ENCODE measurements at places on chromosomes 5 and 9. TPM values are rescaled to one million over a fixed set of nuclear protein-coding genes. Genes with fewer than 3 reads are reported as not detected.

DNA sequence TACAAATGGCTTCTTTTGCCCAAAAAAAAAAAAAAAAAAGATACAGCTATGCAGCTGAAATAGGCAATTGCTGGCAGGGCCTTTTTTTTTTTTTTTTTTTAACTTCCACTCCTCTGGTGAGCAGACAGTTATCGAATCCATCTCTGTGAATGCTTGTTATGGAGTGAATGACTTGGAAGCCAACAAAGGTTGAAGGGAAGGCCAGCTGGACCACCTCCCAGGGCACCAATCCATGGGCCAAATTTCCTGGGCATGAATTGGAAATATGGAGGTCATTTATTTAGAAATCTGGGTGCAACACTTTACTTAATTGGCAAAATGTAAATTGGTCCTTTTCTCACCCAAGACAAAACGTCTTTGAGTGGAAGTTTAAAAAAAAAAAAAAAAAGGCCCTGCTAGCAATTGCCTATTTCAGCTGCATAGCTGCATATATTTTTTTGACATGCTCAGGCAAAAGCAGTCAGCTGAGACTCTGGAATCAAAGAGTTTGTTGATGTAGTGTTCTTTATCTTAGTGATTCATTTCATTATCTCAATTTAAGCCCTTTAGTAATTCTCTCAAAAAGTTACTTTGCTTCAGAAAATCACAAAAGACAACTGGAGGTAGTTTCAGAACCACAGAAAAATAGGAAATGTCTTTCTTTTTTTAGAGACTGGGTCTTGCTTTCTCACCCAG lies 392.2 kb upstream of the KLF4 start:
- DNase-seq: no peak

- DNase-seq: peak; percentile 94
Observed at GRCh38 chr5:144189800-144190429, 19.2 kb downstream of the KCTD16 start.

SV2C gene
- total RNA-seq: not detected

FBXW11 gene
- total RNA-seq: 57.9 TPM

GRCh38 chr9:71487061-71487460 lies 281.3 kb downstream of the CEMIP2 start:
- DNase-seq: no peak

- DNase-seq: no peak
Observed at GRCh38 chr9:105242062-105242461, 2.4 kb upstream of the SLC44A1 start.

GRCh38 chr9:127166651-127167524 lies 44.5 kb upstream of the ANGPTL2 start:
- DNase-seq: peak; percentile 90

- no peak for DNase-seq
Observed at GRCh38 chr9:118128313-118128712, 424.1 kb downstream of the TLR4 start.

SERF1A gene
- total RNA-seq: 3.3 TPM

ARID3C gene
- not detected for total RNA-seq

- no peak for DNase-seq
Observed at GRCh38 chr9:81211741-81212140, 477.6 kb downstream of the TLE1 start.

Data from HT1080 (cell line).